ENCODE measurements at places on chromosomes 5 and 9.
A peak's percentile ranks its signal among the peaks of the same experiment; 100 is the strongest.

- no peak for DNase-seq
- H3K4me1 ChIP-seq, result no peaks in the 10 kb centered on the region
- H3K27me3 ChIP-seq, result no peaks in the 10 kb centered on the region
- no peaks in the 10 kb centered on the region for H3K36me3 ChIP-seq
- no peak overlapping the region for H3K27ac ChIP-seq
Observed at GRCh38 chr5:130270786-130271185, 366.5 kb downstream of the CHSY3 start.

GRCh38 chr9:77770340-77770739 lies 122.2 kb upstream of the GNA14 start:
- no peaks in the 10 kb centered on the region for H3K36me3 ChIP-seq
- DNase-seq, result no peak
- H3K27me3 ChIP-seq, result no peaks in the 10 kb centered on the region
- no peak overlapping the region for H3K27ac ChIP-seq

DNA sequence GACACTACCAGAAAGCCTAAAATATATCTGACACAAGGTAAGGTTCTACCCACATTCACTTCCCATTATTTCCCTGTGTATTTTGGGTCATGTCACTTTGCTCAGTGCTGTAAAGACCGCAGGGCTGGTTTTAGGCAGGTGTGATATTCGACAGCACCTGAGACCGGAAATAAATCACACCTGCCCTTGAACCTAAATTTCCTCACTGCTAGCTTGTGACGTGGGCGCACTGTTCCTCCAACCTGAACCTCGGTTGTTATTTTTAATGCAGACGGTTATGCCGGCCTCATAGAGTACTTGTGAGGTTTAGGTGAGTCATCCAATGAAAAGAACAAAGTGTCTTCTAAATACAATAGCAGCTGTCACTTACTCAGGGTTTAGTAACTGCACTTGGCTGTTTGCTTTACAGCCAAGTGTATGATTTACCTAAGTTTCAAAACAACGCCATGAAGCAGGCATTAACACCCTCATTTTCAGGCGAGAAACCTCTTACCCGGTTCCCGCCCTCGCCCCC lies 20.7 kb upstream of the ZNF782 start:
- peak overlapping the region; percentile 68 for H3K27ac ChIP-seq
- peak overlapping the region; percentile 67 for H3K4me3 ChIP-seq
- no peak for DNase-seq
- no peaks in the 10 kb centered on the region for H3K36me3 ChIP-seq
- H3K4me1 ChIP-seq, result peaks cover 4% of the 10 kb centered on the region

GRCh38 chr5:163498886-163499285 lies 6.5 kb upstream of the MAT2B start:
- H3K4me3 ChIP-seq, result no peak overlapping the region
- no peaks in the 10 kb centered on the region for H3K27me3 ChIP-seq
- H3K4me1 ChIP-seq, result peaks cover 8% of the 10 kb centered on the region
- H3K36me3 ChIP-seq, result peaks cover 2% of the 10 kb centered on the region
- H3K27ac ChIP-seq, result no peak overlapping the region

DNA sequence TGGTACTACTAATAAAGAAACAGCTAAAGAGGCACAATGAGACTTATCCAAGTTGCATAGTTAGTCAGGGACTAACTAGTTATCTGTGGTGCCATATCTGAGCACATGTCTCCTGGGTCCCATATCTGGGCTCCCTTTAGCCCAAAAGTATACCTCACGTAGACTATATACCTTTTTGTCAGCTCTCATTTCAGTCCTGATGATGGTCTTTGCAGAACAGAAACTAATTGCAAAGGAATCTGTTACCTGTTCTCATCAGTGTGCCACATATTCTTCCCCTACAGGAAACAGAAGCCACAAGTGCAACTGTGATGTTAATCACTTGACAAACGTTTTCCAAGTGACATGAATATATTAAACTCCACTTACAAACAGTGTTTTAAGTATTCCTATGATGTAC lies 395.2 kb downstream of the KIAA0825 start:
- H3K27me3 ChIP-seq, result no peaks in the 10 kb centered on the region
- H3K4me1 ChIP-seq, result no peaks in the 10 kb centered on the region
- no peaks in the 10 kb centered on the region for H3K36me3 ChIP-seq
- no peak overlapping the region for H3K27ac ChIP-seq
- DNase-seq, result no peak

GRCh38 chr5:71960195-71960594 lies 147.1 kb upstream of the MAP1B start:
- H3K4me1 ChIP-seq, result no peaks in the 10 kb centered on the region
- peaks cover 6% of the 10 kb centered on the region for H3K27me3 ChIP-seq
- H3K36me3 ChIP-seq, result no peaks in the 10 kb centered on the region
- no peak overlapping the region for H3K27ac ChIP-seq

- no peaks in the 10 kb centered on the region for H3K36me3 ChIP-seq
- H3K4me3 ChIP-seq, result no peak overlapping the region
- DNase-seq, result no peak
- H3K4me1 ChIP-seq, result no peaks in the 10 kb centered on the region
Observed at GRCh38 chr9:86500031-86500430, 145.8 kb upstream of the TUT7 start.

DNA sequence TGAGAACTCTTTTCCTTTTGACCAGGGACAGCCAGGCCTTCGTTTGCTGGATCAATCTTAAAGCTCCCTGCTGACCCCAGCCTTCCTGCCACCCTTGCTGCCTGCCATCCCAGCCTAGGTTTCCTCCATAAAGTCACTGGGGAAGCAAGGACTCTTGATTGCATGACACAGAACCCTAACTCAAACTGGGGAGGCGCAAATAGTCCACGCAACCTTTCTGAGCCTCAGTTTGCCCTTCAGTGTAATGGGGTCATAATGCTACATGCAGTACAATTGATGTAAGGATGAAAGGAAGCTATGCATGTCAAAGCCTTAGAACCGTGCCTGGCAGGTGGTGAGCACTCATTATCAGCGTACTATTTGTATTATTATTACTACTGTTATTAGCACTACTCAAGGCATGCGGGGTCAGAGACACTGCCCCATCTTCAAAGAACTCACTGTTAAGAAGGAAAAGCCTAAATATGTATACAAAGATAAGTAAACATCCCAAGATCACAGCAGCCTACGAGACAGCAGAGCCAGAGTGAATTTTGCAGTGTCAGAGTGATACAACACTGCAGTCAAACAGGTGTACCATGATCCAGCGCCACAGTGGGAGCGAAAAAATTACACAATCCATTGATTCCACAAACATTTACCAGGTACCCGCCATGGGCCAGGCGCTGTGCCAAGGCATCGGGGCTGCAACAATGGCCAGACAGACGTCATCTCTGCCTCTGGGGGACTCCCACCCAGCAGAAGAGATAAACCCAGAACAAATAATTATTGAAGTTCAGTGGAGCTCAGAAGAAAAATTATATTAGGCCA lies 16.9 kb upstream of the CPLX2 start:
- no peak for DNase-seq
- H3K27me3 ChIP-seq, result no peaks in the 10 kb centered on the region
- H3K4me1 ChIP-seq, result no peaks in the 10 kb centered on the region

- H3K4me1 ChIP-seq, result no peaks in the 10 kb centered on the region
- H3K4me3 ChIP-seq, result no peak overlapping the region
- H3K27ac ChIP-seq, result no peak overlapping the region
- DNase-seq, result no peak
- H3K27me3 ChIP-seq, result no peaks in the 10 kb centered on the region
Observed at GRCh38 chr9:29648601-29649000, 2075.3 kb upstream of the C9orf72 start.
